HT1080 (cell line): ENCODE measurements at places on chromosomes 5 and 9.

DNA sequence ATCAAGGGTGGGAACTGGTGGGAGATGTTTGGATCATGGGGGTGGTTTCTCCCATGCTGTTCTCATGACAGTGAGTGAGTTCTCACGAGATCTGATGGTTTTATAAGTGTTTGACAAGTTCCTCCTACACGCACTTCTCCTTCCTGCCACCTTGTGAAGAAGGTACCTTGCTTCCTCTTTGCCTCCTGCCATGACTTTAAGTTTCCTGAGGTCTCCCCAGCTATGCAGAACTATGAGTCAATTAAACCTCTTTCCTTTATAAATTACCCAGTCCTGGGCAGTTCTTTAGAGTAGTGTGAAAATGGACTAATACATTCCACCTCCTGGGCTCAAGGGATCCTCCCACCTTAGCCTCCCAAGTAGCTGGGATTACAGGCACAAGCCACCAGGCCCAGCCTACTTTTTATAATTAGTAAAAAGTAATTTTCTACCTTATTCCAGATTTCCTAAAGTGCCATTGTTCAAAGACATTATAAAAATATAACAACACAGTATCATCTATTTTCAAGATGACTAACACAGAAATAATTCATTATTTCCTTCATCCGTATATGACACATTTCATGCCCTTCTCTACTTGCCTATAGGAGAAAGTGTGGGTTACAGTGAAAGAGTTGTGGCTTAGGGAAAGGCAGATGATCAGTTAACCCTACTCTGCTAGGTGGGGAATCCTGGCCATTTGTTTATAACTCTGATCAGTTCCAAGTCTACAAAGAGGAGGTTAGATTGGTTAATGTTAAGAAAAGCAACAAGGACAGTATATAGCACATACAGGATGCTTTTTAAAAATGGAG lies 99.9 kb downstream of the TTC39B start:
- DNase-seq, result no peak

GRCh38 chr5:174197929-174198328 lies 152.4 kb downstream of the NSG2 start:
- DNase-seq, result no peak

GRCh38 chr5:133854554-133854953 lies 113.9 kb downstream of the C5orf15 start:
- DNase-seq, result no peak

DNA sequence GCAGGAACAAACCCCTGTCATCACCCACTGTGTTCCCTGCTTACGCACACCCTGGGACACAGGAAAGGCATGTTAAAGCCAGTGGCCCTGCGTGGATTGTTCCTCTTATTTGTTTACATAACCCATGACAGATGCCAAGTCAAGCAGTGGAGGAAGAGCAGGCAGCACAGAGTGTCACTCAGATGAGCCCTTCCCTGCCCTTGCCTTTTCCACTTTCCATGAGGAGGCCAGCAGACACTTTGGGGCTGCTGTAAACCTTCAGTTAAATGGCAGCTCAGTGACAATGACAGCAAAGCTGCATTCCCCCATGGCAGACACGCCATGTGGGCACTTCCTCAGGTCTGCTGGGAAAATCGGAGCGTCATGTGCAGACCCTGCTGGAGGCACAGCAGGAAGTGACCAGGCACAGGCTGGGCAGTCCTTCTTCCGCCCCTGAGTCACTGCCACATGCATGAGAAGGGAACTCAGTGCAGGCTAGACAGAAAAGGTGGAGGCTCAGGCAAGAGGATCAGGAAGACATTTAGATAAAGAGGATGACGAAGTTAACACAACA lies 216.8 kb upstream of the PIK3R1 start:
- peak; percentile 92 for DNase-seq

DNA sequence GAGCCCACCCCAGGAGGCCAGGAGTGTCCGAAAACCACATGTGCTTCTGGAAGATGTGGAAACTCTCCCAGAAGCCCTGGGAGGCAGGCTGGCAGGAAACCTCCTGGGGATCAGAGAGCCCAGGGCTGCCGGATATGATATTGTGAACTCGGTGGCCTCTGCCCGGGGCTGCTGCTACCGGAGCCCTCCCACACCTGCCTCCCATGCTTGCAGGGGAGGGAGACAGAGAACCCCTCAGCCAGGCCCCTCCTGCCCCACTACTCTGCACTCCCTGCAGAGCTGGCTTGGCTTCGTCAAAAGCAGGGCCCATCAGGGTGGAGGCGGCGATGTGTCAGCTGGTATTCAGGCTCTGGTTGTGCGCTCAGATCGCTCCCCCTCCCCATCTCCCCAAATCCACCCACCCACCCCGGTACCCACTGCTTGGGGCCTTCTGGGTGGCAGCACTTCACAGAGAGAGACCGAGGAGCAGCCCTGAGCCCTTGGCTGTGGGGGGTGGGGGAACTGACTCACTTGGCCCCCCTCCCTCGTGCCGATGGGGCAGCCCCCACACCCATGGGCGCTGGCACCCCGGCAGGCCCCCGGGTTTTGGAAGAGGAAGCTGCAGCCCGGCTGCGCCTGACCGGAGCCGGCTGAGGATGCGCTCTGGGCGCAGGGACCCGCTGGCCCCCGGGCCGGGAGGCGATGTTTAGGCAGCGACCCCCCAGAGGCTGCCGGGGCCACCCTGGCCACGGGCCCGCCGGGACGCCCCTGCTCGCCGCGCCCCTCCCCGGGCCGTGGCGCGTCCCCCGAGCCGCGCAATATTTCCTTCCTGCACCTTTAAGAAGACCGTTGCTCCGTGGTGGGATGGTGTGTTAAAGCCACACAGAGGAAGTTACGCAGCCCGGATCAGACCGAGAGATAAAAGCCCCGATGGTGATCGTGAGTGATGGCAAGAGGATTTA lies 786 bp upstream of the NTNG2 start:
- DNase-seq, result peak; percentile 69

DNA sequence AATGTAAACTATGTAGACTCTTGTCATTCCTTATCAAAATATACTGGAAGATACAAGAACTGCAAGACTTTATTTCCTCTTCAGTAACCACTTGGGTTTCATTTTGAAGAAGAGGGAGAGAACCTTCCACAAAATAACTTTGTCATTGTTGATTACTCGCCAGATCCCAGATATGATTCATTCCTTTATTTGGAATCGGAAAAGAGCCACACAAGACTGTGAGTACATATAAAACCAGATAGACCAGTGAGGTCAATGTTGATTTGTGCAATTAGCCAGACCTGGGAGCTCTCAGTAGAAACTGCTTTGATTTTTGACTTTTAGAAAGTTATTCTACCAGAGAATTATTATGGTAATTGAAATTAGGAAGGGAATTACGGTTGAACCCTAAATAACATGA lies 146.1 kb downstream of the TMEM167A start:
- DNase-seq, result peak; percentile 35

GRCh38 chr5:176943816-176944215 lies 44.7 kb upstream of the HK3 start:
- DNase-seq, result no peak

GRCh38 chr9:137705443-137705863 lies 86.6 kb downstream of the EHMT1 start:
- no peak for DNase-seq

DNA sequence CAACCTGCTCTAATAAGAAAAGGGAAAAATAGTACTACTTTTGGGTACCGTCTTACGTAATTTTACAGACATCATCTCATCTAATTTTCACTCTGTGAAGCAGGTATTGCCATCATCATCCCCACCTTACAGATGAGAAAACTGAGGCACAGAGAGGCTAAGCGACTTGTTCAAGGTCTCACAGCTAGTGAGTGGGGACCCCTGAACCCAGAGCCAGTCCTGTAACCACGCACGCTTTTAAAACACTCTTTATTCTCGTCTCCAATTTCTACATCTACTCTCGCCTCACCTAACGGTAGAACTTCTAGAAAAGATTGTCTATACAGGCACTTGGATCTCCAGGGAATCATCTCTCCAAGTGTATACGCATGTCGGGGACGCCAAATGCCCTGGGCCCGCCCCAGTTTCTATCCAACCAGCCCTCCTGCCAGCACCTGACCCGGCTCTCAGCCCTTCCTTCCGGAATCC lies 1.5 kb upstream of the TRAF1 start:
- no peak for DNase-seq

- DNase-seq, result peak; percentile 93
Measured at GRCh38 chr9:81492710-81493447, 196.5 kb downstream of the TLE1 start.

DNA sequence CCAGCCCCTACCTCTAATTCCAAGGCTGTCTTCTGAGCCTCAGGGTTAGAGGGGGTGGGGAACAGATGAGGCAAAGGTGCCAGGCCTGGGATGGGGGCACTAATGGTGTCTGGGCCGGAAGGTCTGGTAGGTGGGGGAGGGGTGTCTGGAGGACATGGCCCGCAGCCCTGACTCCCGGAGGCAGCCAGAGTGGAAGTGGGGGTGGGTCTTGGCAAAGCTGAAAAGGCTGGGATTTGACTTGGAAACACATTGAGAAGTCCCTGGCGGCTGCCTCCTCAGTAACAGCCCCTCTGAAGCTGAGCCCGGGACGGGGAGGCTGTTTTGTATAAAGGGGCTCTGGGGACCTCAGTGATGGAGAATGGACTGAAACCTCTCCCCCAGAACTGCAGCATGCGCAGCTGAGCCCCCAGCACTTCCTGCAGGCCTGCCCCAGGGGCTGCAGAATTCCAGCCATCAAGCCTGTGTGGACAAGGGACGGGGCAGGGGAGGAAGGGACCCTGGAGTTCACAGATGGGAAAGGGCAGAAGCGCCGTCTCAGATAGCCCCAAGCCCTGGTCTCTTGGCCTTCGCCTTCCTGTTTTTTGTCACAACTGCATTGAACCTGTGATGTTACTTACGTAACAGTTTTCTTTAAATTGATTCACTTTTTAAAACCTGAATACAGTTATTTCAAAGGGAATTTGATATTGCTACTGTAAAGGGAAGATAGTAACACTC lies 49.3 kb upstream of the SYNPO start:
- DNase-seq, result no peak

GRCh38 chr5:115713408-115713807 lies 87.6 kb upstream of the TMED7 start:
- DNase-seq, result no peak

- no peak for DNase-seq
Measured at GRCh38 chr9:135840539-135840938, 66.8 kb downstream of the CAMSAP1 start.

DNA sequence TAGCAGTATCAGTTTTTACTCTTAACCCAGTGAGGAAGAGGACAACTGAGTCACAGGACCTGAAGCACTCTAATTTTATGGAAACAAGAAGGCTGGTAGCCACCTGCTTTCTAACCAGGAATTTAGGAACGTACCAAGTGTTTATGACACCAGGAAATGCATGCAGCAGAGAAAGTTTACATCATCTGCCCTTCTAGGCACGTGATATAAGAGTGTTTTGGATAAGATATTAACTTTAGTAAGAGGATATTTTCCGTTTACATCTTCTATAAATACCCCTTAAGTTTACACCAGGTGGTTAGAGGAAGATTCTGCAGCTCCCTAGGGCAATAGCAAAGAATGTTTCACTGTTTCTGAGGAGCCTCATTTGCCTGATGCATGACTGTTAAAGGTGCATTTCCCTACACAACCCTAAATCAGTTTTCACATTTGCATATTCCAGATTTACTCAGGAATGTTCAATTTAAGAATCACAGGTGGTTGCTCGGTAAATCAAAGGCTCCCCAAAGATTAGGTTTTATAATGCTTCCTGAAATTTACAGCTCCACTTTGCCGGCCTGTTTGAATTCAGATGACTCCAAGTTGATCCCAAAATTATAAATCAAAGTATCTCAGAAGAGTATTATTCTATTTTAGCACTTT lies 1.8 kb downstream of the TSC1 start:
- no peak for DNase-seq

- peak; percentile 17 for DNase-seq
Measured at GRCh38 chr5:64690417-64691151, at the start of gene SHISAL2B. SHISAL2B (plus strand) TSS chr5:64690503; CDS start chr5:64690624, 121 bp downstream.

- DNase-seq, result no peak
Measured at GRCh38 chr5:27388755-27389154, 350.4 kb upstream of the CDH9 start.

- DNase-seq, result no peak
Measured at GRCh38 chr9:123643518-123643917, 286.4 kb downstream of the DENND1A start.

DNA sequence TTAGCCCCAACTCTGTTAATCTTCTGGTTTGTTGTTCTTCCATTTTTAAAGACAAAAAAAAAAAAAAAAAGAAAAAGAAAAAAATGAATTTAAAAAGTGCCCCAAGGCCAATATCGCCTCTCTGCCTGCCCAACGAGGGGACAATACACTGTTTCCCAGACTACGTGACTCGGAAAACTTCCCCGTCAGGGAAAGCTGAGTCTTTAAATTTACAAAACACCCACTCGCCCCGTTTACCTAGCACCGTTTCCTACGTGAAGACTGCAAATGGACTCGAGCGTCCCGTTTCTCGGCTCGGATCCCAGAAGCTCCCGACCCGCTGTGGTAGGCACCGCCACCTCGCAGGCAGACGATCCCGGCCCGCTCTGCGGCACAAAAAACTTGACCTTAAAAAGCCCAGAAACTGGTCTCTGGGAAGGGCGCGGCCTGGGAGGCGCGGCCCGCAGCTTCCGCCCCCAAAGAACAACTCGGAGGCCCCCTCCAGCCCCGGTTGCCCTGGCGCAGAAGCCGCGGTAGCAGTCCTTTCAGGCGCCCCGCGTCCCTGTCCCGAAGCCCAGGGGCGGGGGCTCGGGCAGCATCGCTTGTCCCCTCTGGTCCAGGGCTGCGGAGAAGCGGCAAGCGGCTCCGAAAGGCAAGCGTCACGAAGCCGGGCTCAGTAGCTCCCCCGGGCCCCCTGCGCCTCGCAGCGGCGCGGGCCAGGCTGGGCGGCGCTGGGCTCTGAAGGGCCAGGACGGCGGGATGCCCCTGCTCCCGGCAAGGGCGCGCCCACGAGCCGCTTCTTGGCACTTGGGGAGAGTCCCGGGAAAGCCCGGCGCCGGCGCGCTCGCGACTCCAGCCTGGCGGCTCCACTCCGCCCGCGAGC lies at the start of gene GCNT4:
Gene GCNT4, minus strand, starts transcription at position 367 of the 862 bp plus-strand sequence. CDS start 22,521 bp downstream, outside the sequence.
- peak; percentile 31 for DNase-seq

DNA sequence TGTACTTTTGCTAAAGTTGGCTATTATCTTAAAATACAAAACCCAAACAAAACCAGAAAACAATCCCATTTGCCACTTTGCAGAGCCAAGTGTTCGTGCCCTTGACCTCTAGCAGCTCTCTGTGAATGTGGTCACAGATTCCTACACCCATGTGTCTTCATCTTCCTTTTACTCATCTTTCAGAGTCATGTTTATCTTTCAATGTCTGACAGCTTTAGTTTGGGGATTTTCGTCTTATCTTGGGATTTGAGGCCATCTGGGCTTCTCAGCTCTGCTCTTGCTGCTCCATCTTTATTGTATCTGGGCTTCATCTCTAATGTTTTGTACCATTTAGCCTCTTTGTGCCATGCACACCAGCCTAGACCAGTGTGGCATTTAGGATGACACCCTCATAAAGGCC lies 81.0 kb downstream of the DAPK1 start:
- no peak for DNase-seq

- no peak for DNase-seq
Measured at GRCh38 chr5:158463938-158464337, 605.0 kb upstream of the CLINT1 start.

GRCh38 chr5:135266303-135266635 lies 132.8 kb downstream of the MACROH2A1 start:
- no peak for DNase-seq

- DNase-seq, result no peak
Measured at GRCh38 chr9:91411096-91411771, 12.4 kb downstream of the NFIL3 start.

GRCh38 chr9:125816321-125816720 lies 69.1 kb downstream of the PBX3 start:
- DNase-seq, result no peak

- no peak for DNase-seq
Measured at GRCh38 chr5:76690704-76691466, 25.0 kb upstream of the F2R start.

GRCh38 chr5:125042261-125042890 lies 295.9 kb upstream of the ZNF608 start:
- no peak for DNase-seq
